ENCODE measurements at places on chromosomes 5 and 9. TPM values are rescaled to one million over a fixed set of nuclear protein-coding genes. Genes with fewer than 3 reads are reported as not detected.

- no peak for DNase-seq
Measured at GRCh38 chr5:8825139-8825757, 720.6 kb downstream of the SEMA5A start.

DNA sequence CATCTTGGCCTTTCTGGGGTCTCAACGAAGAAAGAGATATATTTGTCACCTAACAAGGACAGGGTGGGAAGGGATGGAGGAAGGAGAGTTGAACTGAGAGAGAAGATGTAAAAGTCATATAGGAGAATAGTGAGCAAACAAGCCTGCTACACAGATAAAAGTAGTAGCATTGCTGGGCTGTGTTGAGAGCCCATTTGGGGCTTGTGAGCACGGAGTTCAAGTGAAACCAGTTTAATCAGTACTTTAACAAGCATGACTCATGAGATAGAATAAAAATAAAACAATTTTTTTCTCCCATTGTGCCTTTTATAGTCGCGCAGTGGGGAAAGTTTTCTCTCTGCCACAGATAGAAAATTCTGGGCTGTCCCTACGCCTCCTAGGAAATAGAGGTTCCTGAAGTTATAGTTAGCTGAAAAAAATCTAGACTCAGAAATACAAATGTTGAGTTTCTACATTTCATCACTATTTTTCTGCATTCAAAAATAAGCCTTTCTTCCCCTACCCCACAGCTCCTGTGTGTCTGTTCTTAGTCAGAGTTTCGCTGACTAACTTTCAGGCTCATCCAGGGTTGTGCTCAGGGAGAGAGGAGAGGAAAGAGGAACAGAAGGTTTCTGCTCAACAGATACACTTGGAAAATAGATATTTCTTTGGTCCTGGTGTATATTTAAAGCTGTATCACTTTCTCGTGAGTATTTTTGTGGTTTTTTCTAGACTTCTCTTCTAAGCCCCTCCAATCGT lies 395.8 kb upstream of the ADAMTSL1 start:
- DNase-seq, result no peak

The PCDHGC5 gene
- 0.76 TPM for polyA plus RNA-seq

GRCh38 chr5:72064801-72065570 lies 42.3 kb upstream of the MAP1B start:
- DNase-seq, result no peak

The ADAMTS12 gene
- polyA plus RNA-seq, result 56.9 TPM

The UBE2QL1 gene
- 0.35 TPM for polyA plus RNA-seq

- no peak for DNase-seq
Measured at GRCh38 chr5:141941307-141941706, 16.7 kb downstream of the PCDH12 start.

The GFRA3 gene
- polyA plus RNA-seq, result 3.0 TPM

DNA sequence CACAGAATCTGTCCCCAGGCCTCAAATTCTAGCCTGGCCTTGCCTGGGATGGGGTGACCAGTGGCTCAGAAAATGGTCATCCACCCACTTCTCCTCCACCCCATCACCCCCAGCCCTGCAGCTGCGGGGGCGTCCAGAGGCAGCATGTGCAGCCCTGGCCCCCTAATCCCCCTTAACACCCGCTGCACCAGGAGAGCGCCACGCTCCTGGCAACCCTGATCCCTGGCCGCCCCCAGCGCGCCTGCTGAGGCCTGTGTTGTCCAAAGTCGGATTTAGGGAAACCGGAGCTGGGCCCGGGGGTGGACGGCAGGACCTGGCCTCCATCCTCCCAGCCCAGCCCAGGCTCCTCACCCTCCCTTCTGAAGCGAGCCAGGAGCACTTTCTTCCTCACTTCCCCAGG lies 22.0 kb downstream of the NR5A1 start:
- no peak for DNase-seq

GRCh38 chr5:390623-391491 lies 52.1 kb upstream of the EXOC3 start:
- no peak for DNase-seq

- DNase-seq, result no peak
Measured at GRCh38 chr5:149127394-149127955, 13.8 kb upstream of the ABLIM3 start.

The PIP5KL1 gene
- polyA plus RNA-seq, result 2.6 TPM

The STXBP1 gene
- 46.0 TPM for polyA plus RNA-seq

DNA sequence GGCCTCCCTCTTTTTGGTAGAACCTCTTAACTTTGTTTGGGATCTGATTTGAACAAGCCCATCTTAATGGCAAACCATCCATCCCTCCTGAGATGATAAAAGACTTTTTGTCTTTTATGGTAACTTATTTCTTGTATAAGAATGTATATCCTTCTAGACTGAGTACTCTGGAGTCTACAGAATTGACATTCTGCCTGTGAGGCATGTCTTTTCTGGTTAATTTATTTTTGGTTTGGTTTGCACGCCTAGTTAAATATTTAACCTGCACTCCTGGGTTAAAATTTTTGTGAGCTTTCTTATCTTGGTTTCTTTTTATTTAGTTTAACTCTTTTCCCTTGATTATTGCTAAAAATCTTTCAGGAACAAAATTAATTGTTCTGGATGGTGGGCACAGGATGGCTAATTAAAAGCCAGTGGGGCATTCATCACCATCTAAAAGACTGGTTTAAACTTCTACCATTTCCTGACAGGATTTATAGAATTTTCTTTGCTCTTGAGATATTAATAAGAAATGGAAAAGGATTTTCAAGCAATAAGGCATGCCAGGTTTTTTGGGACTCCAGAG lies 50.3 kb downstream of the PHAX start:
- no peak for DNase-seq

- no peak for DNase-seq
Measured at GRCh38 chr9:37339923-37340322, 82.6 kb upstream of the GRHPR start.

- no peak for DNase-seq
Measured at GRCh38 chr5:94784536-94785505, 166.4 kb downstream of the SLF1 start.

DNA sequence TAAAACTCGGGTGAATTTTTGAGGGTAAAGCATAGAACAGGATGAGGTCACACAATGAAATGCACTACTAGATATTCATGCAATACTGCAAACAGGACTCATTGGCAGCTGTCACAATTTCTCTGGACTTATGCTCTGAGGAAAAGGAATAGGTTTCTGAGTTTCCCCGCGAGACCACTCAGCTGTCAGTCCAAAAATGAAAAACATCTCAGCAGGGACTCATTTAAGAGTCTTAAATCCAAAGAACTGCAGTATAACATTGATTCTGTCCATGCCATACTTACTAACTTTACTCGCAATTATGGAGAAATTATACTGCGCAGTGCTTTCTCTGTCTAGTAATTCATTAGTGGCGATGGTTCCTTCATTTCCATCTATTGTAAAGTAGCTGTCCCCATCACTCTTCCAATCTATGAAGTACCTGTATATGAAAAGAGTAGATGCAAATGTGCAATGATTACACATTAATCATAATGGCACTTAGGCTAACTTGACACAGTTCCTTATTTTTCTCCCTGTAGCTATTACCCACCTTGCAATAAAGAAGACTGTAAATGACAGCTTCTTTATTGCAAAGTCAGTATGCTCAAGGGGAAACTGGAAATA lies 1070.0 kb downstream of the CDH12 start:
- DNase-seq, result no peak

DNA sequence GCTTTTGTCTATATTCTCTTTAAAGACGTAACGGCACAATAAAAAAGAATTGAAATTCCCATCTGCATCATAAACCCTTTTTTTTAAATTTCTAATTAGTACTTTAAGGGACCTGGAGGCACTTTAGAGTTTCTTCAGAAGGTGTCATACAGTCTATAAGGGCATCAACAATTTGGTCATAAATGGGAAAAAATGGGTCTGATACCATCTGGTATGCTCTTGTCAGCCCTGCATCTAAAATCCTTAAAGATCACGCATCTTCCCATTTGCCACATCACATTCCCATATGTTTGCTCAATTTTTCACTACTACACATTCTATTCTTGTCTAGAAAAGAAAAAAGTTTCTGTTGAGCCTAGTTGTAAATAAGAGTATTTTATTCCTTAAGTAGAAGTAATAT lies 53.8 kb downstream of the COX7C start:
- DNase-seq, result no peak

The CARD6 gene
- polyA plus RNA-seq, result 4.3 TPM

The OMD gene
- 1.2 TPM for polyA plus RNA-seq

- no peak for DNase-seq
Measured at GRCh38 chr5:113488645-113489184, 462 bp upstream of the MCC start.

DNA sequence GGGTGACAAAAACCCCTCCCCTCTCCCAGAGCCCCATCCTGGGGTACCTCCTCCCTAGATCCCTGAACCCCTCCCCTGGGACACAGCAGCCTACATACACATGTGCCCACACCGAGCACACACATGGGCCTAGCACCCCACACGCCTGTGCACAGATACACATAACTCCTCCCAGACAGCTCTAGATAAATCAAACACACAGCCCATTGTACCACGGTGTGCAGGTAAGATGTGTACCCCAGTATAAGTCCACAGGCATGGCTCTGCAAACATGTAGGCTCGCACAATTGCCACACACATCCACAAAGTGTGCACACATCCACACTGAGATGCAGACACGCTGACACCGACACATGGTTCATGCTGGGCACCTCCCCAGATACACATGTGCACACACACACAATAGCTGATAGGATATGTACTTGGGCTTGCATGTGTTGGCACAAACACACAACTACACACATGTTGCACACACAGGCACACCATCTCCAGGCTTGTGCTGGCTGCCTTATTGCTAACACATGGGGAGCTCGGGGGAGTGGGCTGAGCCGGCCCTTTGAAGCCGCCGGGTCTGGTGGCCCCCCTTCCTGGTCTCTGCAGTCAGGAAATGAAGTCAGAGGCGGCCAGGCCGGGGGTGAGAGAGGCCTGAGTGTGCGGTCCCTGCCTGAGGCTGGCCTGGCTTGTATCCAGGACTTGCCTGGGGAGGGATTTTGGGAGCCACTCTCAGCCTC lies 30.2 kb downstream of the GOLGA2 start:
- DNase-seq, result peak; percentile 79

The PDGFRB gene
- 216 TPM for polyA plus RNA-seq

DNA sequence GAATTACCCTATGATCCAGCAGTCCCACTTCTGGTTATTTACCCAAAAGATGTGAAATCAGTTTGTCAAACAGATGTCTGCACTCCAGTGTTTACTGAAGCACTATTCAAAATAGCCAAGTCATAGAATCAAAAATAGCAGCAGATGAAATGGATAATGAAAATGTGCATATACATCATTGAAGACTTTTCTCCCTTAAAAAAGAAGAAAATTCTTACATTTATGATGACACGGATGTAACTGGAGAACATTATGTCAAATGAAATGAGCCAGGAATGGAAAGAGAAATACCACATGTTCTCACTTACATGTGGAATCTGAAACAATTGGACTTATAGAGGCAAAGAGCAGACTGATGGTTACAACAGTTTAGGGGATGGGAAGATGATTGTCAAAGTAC lies 21.5 kb upstream of the PLEKHG4B start:
- no peak for DNase-seq

DNA sequence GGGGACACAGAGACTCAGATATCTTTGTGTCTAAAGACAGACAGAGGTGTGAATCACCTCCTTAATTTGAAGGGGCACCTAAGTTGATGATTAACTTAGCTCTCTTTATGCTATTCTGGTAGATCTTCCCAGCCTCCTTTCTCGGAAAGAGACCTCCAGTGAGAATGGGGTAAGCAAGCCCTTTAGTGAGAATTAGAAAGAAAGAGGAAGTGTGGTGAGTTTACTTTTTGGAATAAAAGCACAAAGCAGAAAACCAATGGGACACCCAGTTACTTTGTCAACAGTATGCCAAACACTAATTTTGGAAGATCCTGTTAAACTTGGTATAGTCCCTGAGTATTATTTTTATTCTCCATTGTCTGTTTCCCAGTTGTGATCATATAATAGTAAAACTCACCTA lies 302.8 kb upstream of the RASA1 start:
- no peak for DNase-seq

DNA sequence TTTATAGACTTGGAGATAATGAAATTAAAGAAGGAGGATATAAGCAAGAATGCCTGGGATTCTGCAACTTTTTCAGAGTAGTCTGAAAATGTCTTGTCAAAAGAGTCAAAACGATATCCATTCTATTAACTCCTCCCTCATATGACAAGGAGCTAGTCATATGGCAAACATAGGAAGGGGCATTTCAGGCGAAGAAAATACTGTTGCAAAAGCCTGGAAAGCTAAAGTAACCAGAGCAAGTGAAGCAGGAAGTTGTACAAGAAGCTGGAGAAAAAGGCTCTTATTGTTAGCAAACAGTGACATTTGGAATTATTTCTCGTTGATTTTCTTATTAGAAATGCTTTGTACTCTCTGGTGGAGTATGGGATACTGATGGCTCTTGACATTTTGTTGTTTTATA lies 94.0 kb upstream of the PTPRD start:
- no peak for DNase-seq

- DNase-seq, result no peak
Measured at GRCh38 chr5:56323505-56323904, 90.4 kb upstream of the ANKRD55 start.

DNA sequence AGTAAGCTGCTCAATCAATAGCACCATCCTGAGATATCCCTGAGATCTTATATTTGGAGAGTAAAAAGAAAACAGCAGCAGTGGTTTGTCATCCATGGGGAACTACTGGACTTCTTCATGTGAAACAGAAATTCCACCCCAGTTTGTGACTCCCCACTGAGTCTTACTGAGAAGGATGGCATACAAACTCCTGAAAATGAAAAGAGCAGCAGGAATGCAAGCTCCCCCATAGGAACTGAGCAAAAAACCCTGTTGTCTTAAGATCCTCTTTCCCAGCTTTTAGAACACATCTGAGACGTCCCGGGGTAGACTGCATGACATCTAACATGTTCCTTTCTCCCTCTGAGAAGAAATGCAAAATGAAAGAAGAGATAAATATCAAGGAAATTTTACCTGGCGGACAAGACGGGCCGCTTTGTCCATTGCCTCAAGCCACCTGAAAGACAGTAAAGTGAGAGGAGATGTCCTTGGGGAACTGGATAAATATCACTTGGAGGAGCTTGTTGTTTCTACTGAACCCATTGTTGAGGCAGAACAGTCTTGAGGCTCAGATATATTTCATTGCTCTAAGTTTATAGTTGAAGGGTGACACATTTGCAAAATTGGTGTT lies 117.1 kb downstream of the NUDT12 start:
- no peak for DNase-seq

The S100Z gene
- 0.47 TPM for polyA plus RNA-seq

- peak; percentile 70 for DNase-seq
Measured at GRCh38 chr5:171623551-171624097, 162.0 kb upstream of the SMIM23 start.

DNA sequence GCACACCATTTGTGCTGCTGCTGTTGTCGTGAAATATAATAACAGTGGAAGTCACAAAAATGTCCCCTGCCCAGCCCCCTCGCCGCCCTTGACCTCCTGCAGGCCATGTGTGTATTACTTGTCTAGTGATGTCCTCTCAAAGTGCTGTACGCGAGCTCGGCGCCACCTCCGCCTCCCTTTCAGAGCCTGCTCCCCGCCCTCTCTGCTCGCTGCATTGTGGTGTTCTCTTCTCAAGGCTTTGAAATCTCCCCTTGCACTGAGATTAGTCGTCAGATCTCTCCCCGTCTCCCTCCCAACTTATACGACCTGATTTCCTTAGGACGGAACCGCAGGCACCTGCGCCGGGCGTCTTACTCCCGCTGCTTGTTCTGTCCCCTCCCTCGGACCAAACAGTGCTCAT lies 14.7 kb upstream of the CFAP157 start:
- DNase-seq, result no peak

The SLIT3 gene
- 44.5 TPM for polyA plus RNA-seq
